ENCODE measurements at places on chromosomes 12 and 14.

DNA sequence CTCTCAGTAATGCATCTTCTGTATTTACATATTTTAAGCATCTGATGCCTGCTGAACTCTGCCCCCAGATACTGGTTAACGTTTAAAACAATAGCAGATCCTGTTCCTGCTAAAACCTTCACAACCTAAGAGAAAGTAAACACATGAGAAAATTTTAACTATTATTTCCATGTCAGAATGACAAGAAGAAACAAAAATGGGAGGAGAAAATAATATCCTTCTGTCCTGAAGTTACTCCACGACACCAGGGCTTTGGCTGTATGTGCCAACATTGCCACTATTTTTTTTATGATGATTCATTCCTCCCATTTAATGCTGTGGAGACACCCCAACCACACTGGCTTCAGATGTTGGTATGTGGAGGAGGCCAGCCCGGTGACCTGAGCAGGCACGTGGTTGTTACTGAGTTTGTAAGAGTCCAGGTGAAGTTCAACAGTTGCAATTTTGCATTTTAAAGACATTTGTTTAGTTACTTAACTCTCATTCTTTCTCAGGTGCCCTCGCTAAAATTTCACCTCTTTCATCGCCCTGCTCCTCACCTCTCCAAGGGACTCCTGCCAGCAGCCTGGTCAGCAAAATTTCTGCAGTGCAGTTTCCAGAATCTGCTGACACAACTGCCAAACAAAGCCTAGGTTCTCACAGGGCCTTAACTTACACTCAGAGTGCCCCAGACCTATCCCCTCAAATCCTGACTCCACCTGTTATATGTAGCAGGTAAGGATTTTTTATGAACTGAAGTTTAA is 65.5 kb upstream of the SLCO1C1 start:
- no peak for DNase-seq

GRCh38 chr12:97464385-97465321 is 2.0 kb downstream of the RMST start:
- no peak for DNase-seq

- DNase-seq: no peak
Measured at GRCh38 chr12:63897931-63898330, 53.4 kb downstream of the SRGAP1 start.

GRCh38 chr14:103960457-103961055 is 18.2 kb upstream of the RD3L start:
- no peak for DNase-seq

DNA sequence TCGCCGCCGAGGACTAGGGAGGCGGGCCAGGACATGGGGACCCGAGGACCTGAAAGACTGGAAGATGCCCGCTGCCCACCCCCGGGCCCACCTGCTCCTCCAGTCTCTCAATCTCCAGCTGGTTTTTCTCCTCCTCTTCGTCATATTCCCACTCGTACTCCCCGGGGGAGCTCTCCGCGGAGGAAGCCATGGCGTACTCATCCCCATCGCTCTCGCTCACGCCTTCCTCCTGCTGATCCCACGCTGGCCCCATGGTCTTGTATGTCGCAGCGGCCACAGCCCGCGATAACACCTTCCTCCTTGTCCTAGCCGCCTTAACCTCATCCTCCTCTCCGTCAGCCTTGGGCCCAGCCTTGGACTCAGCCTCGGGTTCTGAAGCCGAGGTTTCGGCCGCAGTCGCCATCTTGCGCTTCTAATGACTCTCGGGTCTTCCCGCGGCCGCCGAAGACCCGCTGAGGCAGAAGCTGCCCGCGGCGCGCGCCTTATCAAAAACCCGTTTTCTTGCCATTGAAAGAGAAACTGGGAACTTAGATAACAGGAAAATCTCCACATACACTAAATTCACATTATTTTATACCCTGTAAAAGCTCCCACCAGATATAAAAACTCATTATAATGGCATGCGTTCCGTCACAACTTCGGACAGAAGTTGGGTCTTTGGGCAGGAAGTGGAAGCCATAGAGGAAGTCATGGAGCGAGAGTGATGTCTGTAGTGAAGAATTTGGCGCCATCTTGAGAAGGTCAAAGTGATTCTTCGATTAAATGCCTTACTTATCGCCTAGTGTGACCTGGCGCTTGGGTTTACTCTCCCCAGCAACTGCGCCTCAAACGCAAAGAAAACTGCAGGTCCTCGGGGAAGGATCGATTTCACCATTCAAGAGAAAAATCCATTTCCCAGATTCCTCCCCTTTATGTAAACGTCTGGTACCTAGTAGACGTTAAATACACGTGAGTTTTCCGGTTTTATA is at the start of gene SART3:
Gene SART3, minus strand, starts transcription at position 422 of the 968 bp plus-strand sequence. Its CDS starts 19 bp downstream, at position 403.
- DNase-seq: peak; percentile 89

- no peak for DNase-seq
Measured at GRCh38 chr14:67514203-67514607, 18.9 kb upstream of the PLEKHH1 start.

GRCh38 chr12:42039176-42039575 is 105.5 kb downstream of the GXYLT1 start:
- no peak for DNase-seq

GRCh38 chr12:32382226-32382625 is 17.1 kb upstream of the FGD4 start:
- no peak for DNase-seq

- DNase-seq: no peak
Measured at GRCh38 chr12:5718073-5718472, 227.0 kb downstream of the ANO2 start.

GRCh38 chr12:49972641-49973360 is at the start of gene AQP6:
Gene AQP6, plus strand, starts transcription at chr12:49972947. Its CDS starts 227 bp downstream, at chr12:49973174.
- DNase-seq: no peak

GRCh38 chr12:6574576-6575295 is 6.6 kb upstream of the NOP2 start:
- DNase-seq: no peak

DNA sequence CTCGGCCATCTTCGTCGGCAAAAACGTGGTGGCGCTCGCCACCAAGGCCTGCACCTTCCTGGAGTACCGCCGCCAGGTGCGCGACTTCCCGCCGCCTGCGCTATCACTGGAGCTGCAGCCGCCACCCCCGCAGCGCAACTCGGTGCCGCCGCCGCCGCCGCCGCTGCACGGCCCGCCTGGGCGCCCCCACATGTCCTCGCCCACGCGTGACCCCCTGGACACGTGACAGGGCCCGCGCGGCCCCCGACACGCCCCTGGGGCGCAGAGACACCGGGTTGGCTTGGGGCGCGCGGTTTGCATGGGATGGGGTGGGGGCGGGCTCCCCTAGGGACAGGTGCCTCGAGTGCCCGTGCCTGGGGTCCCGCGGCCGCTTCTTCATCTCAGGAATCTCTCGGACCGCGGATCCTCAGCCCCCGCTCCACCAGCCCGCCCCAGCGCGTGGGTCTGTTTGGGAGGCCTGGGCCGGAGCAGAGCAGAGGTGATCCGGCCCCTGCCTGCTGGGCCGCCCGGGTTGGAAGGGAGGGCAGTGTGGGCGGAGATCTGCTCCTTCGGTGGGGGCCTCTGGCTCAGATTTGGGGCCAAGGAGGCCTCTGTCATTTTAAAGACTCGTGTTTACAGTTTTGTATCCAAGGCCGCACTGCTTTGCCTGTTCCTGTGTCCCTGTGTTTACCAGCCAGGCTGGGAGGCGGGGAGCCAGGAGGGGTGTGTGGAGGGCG is 3.3 kb downstream of the TMEM121 start:
- DNase-seq: peak; percentile 74

DNA sequence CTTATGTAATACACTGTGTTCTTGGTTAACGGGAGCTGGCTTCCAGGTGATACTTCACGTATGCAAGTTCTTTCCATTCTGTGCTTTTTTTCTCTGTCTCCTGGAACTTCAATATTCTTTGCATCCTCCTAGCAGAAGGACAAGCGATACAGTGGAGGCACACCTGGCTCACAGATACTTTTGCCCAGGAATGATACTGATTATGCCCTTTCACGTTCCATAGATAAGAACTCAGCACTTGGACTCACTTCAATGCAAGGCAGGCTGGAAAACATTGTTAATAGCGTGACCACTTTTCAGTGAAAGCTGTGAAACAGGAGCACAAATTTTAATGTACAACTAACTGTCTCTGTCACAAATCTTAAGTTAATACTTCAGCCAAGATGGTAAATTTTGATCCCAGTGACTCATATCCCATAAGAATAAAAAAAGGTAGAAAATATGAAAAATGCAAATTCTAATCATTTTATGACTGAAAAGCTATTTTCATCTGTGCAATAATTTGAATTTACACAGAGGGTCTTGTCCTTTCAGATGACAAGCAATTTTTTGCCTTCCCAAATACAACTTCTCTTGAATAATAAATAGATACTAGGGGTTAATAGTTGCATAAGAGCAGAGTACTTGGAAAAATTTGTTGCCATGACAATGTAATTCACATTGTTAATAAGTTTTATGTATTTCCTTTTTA is 919.0 kb downstream of the GALC start:
- DNase-seq: no peak

DNA sequence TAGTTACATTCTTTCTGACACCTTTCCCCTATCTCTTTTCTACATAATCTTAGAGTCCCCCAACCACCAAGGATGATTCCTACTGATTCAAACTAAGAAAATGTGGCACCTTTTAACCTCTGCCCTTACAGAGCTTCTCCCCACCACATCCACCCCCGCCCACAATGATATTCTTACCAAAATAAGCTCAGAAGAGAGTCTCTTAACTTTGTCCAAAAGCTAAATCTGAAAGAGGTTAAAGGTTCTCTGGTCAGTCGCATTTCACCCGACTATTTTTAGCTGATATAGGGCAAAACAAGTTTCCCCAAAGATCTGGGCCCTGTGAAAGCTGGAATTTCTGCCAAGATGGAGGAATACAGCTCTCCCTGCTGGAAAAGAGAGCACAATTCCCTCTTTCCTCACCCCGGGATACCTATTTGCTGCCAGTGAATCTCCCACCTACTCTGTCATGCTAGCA is 128.6 kb downstream of the ZFP36L1 start:
- DNase-seq: peak; percentile 79

DNA sequence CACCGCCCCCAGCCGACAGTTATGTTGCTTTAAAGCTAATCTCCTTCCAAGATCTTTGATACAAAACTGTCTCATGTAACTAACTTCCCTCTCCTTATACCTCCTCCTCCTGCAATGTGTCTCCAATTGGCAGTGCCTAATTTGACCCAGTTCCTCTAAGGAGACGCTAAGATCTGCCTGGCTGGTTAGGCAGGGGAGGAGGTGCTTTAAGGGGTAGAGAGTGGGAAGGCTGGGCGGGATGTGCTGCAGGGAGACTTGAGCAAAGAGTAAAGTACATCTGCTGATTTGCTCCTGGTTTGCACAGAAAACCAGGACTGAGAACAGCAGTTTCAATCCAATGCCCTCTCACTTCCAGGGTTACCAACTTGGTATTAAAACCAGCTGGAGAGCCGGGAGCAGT is 7.4 kb upstream of the IKZF4 start:
- no peak for DNase-seq

GRCh38 chr12:78964521-78964920 is 99.9 kb downstream of the SYT1 start:
- no peak for DNase-seq

DNA sequence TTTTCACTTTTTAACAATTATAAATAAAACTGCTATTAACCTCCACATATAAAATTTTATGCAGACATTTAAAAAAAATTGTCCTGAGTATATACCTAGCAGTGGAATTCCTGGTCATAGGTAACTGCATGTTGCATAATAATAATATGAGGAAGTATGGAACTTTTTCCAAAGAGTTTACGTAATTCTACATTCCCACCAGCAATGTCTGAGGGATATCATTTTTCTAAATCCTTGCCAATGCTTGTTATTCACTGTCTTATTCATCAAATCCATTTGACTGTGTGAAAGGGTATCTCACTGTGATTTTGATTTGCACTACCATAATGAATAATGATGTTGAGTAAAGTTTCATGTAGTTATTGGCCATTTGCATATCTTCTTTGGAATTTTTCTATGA is 393.8 kb downstream of the LRFN5 start:
- no peak for DNase-seq

- no peak for DNase-seq
Measured at GRCh38 chr12:101877806-101878242, 444 bp downstream of the DRAM1 start.

DNA sequence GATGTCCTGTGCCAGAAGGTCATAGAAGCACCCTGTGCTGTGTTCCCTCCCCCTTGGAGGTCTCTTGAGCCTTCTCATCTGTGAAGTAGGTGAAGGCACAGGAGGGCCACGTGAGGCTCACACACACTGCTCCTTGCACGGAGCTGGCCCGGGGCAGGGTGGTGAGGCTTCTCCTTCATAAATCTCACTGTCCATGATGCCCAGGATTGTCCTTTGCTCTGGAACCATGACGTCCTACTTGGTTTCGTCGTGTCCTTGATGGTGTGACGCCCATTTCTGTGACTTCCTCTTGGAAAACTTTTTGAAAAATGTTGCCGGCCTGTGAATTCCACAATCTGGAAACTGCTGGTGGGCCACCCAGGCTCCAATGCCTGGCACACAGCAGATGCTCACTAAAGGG is 34.4 kb downstream of the SH2B3 start:
- no peak for DNase-seq

DNA sequence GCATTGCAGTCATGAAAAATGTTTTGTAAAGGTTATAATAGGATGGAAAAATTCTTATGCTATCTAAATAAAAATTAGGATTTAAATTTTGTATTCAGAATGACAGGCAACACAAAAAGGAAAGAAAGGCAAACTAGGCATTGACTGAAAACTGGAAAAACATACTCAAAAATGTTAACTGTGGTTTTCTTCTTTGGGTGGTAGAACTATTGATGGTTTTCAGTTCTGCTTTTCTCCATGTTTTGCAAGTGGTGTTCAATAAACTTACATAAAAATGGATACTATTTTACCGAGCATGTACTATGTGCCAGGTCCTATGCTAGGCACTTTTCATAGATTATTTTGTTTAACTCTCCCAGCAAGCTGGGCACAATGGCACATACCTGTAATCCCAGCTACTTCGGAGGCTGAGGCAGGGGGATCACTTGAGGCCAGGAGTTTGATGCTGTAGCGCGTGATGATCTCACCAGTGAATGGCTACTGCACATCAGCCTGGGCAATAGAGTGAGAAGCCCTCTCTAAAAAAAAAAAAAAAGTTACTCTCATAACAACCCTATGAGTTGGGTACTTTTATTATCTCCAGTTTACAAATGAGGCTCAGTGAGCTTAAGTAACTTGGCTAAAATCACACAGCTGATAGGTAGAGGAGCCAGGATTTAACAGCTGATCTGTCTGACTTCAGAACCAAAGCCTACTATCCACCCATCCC is 26.3 kb upstream of the TCP11L2 start:
- no peak for DNase-seq

GRCh38 chr12:78470354-78471195 is 394.0 kb upstream of the SYT1 start:
- no peak for DNase-seq

DNA sequence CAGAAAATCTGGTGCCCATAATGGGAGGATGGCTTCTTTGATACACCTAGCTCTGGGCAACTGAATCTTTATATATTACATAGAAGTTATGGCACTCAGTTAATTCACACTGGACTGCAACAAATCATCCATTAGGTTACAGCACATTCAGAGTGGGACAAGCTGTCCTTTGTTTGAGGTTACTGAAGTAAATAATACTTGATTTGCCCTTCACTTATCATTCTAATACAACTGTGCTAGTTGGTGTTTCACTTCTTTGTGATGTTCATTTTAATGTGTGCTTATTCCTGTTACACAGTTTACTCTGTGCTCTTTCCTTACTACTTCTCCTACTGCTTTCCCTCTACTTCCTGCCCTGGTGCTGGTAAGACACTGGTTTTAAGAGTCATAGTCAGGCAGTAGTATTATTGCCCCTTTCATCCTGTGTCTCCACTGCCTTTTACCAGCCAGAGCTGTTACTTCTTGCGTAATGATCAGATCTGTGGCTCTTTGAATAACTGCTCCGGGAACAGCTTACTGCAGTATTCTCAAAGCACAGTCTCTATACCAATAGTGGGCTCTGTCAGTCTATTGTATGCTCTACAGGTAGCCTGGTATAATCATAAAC is 36.4 kb upstream of the GXYLT1 start:
- no peak for DNase-seq

- no peak for DNase-seq
Measured at GRCh38 chr12:16037533-16037932, 126.4 kb downstream of the DERA start.

Data from activated CD8-positive, alpha-beta memory T cell treated with anti-CD3 and anti-CD28 coated beads, Interleukin-2, amount 10 ng/mL, durations not matched to agents 7 days and 5 days (primary cell).